ENCODE measurements at places on chromosomes 2 and 18.

- DNase-seq = no peak
Observed at GRCh38 chr18:31741097-31741735, 19.5 kb downstream of the SLC25A52 start.

DNA sequence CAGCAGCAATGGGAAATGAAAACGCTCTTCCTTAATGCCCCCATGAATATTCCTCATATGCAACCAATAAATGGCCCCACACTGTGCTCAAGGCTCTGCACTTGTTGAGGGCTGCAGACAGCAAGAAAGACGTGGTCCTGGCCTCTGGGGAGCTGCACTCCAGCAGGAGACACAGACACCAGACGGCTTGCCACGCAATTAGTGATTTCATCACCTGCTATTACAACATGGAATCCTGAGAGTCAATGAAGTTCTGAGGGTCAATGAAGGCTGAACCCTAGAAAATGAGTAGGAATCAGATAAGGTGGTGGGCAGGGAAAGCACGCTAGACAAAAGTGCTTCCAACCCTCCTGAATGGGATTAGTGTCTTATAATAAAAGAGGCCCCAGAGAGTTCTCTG is 18.9 kb downstream of the CREG2 start:
- no peak for DNase-seq

DNA sequence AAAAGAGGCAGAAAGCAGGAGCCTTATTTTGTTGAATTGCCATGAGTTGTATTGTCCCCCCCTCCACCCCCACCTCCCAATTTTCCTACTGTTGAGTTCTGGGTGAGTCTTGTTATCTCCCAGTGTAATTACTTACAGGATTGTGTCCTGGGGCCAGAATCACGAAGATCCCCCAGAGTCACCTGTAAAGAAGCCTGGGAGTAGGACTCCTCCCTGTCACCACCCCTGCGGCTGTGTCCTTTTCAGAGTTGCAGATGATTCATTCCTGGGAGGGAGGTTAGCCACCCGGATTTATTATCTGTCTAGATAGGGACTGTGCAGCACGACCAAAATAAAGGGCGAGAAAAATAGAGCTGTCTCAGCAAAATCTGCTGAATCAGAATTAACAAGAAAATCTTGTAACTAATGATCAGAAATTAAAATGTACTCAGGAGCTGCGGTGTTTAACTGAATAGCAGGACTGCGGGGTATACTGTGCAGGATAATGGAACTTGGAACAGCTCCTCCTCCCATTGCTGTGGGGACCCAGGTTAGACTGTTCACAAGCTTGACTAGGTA is 81.7 kb upstream of the CAPN13 start:
- DNase-seq = no peak

DNA sequence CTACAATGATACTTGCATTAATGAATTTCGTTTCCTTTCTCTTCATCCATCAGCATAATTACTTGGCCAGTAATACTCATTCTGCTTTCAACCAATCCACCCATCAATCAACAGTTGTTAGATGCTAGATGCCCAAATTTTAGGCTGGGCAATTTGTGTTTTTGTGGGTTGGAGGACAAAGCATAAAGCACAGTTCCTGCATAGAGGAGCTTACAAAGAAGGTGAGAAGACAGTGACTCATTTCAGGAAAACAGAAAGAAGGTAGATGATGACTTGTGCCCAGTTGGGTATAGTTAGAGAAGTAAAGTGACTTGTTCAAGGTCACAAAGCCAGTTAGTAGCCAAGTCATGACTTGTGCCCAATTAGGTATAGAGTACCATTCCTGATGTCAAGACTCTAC is 1186.8 kb upstream of the CELF4 start:
- DNase-seq = no peak

DNA sequence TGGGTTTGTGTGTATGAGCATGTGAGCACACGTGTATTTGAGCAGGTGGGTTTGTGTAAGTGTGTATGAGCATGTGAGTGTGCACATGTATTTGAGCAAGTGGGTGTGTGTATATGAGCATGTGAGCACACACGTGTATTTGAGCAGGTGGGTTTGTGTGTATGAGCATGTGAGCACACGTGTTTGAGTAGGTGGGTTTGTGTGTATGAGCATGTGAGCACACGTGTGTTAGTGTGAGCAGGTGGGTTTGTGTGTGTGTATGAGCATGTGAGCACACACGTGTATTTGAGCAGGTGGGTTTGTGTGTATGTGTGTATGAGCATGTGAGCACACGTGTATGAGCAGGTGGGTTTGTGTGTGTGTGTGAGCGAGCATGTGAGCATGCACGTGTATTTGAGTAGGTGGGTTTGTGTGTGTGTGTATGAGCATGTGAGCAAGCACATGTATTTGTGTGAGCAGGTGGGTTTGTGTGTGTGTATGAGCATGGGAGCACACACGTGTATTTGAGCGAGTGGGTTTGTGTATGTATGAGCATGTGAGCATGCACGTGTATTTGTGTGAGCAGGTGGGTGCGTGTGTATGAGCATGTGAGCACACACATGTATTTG is 169.7 kb downstream of the TWIST2 start:
- no peak for DNase-seq

DNA sequence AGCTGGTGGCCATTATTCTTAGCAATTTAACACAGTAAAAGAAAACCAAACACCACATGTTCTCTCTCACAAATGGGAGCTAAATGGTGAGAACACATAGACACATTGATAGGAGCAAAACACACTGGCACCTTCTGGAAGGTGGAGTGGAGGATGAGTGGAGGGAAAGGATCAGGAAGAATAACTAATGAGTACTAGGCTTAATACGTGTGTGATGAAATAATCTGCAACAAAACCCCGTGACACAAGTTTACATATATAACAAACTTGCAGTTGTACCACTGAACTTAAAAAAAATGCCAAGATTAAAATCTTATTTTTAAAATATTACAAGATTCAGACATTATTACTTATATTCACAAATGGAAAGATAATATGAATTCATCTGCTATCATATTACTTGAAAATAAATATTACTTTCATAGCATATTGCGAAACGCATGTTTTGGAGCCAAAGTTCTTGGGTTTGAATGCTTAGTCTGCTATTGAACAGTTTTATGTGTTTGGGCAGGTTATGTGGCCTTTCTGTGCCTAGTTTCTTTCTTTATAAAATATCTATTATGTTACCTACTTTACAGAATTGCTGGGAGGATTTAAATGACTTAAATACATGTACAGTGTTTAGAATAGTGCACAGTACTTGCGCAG is 20.5 kb downstream of the ANKRD62 start:
- DNase-seq = no peak

DNA sequence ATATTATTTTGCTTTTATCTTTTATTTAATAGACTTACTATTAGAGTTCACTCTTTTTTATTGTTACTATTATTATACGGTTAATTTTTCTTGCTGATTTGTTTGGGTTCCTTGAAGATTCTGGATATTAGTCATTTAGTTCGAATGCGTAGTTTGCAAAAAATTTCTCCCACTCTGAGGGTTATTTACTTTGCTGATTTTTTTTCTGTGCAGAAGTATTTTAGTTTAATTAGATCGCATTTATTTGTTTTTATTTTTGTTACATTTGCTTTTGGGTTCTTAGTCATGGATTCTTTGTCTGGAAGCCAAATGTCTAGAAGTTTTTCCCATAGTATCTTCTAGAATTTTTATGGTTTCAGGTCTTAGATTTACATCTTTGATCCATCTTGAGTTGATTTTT is 585.2 kb downstream of the CPS1 start:
- no peak for DNase-seq

- no peak for DNase-seq
Observed at GRCh38 chr2:20110876-20111275, 59.4 kb upstream of the LAPTM4A start.

DNA sequence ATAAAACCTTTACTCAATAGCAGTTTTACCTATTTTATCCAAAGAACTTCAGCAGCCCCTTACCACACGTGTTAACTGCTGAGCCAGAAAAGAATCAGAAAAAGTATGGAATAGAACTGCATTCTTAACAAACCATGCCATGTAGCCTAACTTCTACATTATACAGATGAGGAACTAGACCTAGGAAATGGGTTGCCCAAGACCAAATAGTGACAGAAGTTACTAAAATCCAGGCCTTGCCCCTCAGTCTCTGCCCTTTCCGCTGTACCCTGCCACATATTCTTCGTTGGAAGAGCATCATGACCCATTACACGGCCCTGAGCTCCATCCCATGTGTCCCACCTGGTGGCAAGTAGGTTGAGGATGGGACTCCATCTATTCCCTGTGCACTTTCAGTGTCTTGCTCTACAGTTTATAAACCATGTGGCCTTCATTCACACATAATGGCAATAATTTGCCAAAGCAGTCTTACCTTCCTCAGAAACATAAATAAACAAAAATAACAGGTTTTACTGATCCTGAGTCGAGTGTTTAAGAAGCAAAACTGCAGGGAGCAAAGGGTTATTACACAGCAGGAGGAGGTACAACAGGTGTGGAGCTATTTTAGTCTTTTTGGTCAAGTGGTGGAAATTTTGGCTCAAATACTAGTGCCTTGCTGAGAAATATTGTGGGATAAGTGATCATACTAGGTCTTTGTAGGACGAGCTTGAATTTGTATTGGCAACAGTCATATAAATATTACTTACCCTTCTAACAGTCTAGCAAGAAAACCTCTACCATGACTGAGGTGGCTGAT is 46.5 kb downstream of the HNRNPLL start:
- DNase-seq = no peak

GRCh38 chr18:9029131-9029530 is 73.4 kb upstream of the NDUFV2 start:
- DNase-seq = no peak

DNA sequence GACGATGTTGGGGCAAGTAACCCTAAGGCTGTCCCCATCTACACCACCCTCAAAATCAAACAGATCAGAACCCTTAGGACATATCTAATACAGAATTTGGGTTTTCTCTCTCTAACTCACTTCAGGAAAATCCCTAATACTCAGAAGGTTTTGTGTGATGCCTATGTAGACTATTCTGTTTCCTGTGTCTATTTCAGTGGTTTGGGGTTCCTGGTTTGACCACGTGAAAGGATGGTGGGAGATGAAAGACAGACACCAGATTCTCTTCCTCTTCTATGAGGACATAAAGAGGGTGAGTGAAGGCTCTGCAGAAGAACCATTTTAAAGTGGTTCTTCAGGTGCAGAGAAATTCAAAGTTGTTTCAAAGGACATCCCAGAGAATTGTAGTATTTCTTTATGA is 16.3 kb downstream of the SULT1C2 start:
- no peak for DNase-seq

GRCh38 chr2:33437297-33437696 is 39.2 kb upstream of the RASGRP3 start:
- no peak for DNase-seq

DNA sequence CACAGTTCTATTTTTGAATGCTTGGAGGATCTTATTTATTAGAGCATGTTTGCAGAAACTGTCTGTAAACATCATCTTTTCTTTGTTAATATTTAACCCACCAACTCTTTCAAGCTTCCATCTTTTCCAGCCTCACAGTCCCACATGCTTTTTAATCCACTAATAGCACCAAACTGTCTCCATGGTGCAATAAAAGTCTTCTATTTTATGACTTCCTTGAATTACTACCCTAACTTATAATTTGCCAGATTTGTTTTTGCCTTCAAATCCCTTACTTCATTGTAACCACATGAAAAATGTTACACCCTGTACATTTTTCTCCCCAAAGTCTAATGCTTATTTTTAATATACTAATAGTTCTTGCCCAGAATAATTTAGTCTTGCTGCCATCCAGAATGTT is 792.6 kb downstream of the PLCL1 start:
- no peak for DNase-seq

DNA sequence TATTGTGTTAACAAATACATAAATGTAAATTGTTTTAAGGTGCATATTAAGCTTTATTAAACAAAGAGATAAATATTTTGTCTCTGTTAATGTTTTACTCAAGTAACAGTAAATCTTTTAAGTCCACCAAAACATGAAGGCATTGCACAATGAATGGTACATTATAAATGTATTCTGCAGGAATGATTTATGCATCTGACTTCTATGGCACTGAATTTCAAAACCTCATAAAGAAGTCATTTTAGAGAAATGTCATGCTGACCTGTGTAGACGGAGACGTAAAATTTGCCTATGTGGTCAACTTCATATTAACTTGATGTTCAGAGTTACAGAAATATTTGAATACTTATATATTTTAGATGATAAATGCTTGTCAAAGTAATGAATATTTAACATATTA is 194.7 kb downstream of the BABAM2 start:
- DNase-seq = no peak

DNA sequence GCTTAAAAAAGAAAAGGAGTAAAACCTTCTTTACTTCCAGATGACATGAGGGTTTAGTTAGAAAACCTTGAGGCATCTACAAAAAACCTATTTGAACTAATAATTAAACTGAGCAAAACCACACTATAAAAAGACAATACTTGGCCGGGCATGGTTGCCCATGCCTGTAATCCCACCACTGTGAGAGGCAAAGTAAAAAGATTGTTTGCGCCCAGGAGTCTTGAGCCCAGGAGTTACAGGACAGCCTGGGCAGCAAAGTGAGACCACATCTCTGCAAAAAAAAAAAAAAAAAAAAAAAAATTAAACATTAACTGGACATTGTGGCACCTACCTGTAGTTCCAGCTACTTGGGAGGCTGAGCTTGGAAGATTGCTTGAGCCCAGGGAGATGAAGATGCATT is 502.8 kb upstream of the LRRTM4 start:
- no peak for DNase-seq

- no peak for DNase-seq
Observed at GRCh38 chr18:37299471-37300304, 265.9 kb downstream of the CELF4 start.

DNA sequence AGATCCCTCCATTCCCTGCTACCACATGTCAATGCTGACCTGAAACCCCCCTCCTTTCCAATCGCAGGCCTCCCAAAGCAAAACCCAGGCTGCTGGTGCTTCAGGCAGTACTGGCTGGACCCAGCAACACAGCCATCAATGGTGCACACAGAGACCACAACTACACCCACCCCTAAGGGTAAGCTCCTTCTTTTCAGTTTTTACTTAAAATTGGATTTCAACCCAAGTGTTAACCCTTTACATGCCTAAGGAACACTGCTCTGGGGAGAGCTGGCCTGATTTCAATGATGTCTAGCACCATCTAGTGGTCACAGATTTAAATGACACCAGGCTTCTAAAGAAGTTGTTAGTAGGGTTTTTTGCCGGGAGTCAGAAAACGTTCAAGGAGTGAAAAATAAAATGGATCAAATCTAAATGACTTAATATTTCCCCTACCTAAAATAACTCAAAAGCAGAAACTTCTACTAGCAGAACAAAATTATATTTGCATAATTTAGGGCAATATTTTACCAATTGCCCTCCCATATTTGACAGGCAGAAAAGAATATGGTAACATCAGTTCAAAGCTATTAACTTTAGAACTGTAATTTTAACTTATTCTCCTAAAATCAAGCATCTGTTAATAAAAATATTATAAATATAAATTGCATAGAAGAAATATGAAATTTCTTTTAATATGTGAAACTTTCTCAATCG is 24.6 kb downstream of the FECH start:
- no peak for DNase-seq

DNA sequence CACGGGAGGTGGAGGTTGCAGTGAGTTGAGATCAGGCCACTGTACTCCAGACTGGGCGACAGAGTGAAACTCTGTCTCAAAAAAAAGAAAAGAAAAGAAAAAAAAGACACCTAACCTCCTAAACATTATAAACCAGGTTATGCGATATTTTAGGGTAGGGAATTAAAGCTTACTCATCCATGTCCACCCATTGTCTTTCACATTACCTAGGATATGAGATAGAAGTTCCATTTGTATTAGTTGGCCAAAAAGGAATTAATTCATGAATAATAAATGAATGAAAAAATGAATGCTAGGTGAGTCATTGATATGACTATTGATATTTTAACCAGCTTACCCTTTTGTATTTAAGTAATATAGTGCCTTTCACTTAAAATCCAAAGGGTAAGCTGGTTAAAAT is 132.9 kb downstream of the FAM161A start:
- no peak for DNase-seq
